Prostate gland (tissue), 2 donors: ENCODE measurements at places on chromosomes 2 and 18.

DNA sequence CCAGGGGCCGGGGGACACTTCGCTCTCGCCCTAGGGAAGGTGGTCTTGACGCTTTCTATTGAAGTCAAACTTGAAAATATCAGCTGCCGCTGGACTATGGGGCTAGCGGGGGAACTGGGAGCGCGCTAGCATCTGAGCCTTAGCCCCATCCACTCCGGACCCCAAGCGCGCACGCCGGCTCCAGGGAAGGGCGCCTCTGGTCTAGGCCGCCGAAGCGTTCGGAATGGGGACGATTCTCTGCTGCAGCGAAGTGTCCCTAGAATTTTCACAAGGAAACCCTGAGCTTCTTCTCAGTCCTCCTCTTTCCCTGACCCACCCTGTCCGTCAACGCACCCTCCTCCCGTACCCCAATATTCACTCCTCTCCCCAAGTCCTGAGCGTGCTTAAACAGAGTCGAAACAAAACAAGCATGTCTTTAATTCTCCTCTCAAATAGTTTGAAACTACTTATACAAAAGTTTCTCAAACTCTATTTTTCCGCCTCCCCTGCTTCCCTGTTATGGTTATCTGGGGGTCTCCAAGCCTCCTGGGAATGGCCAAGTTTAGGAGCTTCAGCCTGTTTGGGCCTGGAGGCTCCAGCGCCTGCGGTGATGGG, 5.0 kb downstream of the RAX start:
- no peak for DNase-seq

DNA sequence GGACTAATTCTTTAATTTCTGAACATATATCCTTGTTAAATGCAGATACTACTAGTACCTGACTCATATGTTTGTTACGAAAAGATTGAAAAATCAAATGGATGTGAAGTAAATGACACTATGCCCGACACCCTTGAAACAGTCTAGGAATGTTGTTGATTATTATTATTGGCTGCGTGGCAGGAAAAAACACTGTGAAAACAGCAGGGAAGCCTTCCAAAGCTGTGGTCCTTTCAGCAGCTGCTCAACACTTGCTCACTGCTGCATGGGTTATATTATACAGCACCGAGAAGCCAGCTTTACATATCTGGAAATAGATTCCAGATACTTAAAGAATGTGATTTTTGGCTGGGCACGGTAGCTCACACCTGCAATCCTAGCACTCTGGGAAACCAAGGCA, 26.5 kb downstream of the CRYGD start:
- DNase-seq = no peak

DNA sequence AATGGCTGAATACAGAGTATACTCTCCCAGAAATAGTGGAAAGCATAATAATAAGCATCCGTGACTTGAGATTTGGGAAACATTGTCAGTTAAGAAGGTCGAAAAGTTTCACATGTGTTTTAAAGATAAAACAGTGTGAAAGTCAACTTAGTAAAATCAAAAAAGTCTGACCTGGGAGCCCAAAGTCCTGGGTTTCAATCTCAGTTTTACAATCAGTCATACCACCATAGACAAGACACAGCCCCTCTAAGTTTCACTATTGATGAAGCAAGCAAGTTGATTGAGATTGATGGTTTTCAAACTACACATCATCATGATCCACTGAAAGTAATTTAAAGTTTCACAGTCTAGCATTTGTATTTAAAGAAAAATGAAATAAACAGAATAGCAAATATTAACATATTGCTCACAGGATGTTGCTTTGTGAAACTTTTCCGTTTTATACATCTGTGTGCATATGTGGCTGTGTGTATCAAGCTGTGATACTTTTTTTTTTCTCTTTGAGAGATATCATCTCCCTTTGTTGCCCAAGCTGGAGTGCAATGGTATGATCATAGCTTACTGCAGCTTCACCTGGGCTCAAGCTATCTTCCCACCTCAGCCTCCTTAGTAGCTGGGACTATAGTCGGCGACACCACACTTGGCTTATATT, 71.1 kb downstream of the PIK3C3 start:
- no peak for DNase-seq

- no peak for DNase-seq
Observed at GRCh38 chr2:239714116-239714515, 311.0 kb downstream of the NDUFA10 start.

GRCh38 chr2:74327199-74327598, 16.0 kb downstream of the SLC4A5 start:
- no peak for DNase-seq

GRCh38 chr2:227816507-227817294, 3.1 kb downstream of the CCL20 start:
- DNase-seq = no peak

DNA sequence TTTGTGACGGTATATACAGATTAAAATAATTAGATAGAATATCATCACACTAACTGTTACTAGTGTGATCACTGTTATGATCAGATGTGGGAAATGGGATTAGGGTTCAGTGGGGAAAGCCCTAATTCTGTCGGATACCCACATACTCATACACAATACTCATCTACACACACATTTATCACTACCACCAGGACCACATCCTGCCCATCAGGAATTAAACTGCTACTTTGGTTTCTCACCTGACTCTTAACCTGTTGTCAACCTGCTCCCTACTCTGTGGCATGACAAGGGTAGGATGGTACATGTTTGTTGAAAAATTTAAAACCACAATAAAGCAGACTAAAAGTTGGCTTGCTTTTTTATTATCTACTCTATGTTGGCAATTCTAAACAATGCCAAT, 24.8 kb upstream of the CYP26B1 start:
- DNase-seq = no peak

DNA sequence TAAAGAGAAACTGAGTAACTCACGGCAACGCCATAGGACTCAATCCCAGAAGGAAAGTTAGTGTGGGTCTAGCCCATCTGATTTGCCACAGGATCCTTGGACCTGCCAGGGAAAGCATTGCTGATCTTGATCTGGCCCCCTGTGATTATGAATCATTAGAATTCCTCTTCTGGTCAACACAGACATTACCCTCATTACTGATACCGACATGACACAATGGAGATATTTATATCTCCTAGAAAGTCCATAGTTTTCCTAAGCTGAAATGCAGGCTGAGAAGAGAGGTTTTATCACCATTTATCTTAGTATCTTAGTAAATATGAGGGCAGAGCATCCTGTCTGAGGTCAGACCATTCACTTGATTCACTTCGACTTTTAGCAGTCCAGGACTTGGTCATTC, 75.5 kb upstream of the CCDC68 start:
- DNase-seq = no peak

DNA sequence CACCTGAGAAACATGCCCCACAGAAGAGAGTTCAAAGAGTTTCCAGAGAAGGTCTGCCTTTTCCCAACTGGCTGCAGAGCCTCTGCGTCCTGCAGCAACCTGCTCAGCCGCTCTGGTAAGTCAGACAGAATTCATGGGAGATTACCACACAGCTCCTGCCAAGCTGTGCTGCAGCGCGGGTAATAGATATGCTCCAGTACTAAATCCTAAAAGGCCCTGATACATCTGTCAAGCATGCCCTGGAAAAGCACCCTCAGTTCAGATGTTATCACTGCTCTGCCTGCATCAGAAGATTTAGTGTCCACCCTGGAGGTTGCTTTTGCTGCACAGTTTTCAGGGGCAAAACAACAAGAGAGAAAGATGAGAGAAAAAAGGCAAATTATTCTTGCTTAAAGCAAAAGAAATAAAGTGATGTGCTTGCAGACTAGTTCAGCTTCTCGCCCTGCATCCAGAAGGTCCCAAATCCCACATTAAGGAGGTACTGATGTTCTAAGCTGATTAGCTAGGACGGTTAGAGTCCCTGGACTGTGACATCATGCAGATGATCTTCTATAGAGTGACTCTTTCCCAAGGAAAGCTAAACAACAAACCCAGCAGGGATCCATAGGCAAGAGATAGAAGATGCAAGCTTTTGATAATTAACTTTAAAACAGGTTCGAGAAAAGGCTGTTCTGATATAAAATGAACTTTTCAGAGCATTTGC, 488.6 kb downstream of the BCL11A start:
- no peak for DNase-seq

- DNase-seq = peak; percentile 37
Observed at GRCh38 chr18:24231773-24232735, 93.2 kb downstream of the CABYR start.

- no peak for DNase-seq
Observed at GRCh38 chr2:174597345-174598047, at the start of gene WIPF1. Gene WIPF1 (minus strand): TSS chr2:174597804. CDS start chr2:174585573, 12,231 bp downstream.

- no peak for DNase-seq
Observed at GRCh38 chr2:202963712-202964111, 51.0 kb upstream of the NBEAL1 start.

DNA sequence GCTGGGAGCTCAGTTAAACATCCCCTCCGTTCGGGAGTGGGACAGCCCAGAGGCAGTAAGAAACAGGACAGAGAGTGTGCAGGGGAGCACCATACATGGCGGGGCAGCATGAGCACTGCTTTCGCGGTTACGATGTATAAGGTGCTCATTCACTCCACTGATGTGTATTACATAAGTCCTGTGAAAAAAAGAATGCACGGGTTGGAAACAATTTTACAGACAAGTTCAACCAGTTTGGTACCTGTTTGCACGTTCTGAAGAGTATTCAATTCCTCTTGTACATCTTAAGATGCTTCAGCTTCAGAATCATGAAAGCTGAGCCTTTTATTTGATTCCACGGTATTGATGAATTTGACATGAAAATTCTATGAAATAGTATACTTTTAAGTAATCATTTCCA, 97.8 kb upstream of the NETO1 start:
- no peak for DNase-seq

GRCh38 chr18:54229421-54230059, 5.1 kb upstream of the MBD2 start:
- no peak for DNase-seq

DNA sequence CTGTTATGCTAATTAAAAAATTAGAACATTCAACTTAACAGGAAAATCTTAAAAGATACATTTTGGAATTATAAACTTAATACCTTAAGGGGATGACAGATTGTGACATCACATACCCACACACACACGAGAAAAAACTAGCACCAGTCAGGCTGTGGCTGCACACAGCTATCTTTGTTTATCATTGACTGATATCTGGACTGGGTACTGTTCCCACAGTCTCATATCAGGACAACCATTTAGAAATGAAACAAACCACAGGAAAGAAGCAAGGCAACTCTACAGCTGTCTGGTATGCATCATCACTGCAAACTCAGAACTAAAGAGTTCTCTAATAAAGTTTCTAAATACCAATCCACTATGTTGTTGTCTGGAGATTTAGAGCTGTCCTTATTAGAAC, 210.9 kb upstream of the SMAD7 start:
- no peak for DNase-seq
